ENCODE measurements at places on chromosomes 7 and 10.

GRCh38 chr10:70816220-70816894 is 609 bp downstream of the SGPL1 start:
- peak; percentile 49 for DNase-seq

DNA sequence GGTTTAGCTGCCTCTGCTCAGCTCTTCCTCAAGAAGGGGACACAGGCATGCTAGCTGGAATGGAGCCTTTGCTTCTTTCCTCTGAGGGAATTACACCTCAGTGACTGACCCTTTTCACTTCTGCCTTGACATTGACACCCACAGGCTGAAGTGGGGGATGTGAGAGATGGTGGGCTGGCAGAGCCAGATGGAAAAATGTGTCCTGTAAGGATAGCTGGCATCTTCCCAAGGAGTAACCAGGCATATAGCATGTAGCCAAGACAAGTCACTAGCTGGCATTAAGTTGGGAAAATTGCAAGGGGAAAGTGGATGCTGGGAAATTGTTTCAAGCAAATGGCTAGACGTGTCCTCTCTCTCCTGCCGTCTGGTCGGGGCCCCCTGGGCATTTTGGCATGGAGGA is 19.9 kb downstream of the STMP1 start:
- no peak for DNase-seq

GRCh38 chr10:35626971-35627507 is 15.1 kb downstream of the FZD8 start:
- DNase-seq: no peak

DNA sequence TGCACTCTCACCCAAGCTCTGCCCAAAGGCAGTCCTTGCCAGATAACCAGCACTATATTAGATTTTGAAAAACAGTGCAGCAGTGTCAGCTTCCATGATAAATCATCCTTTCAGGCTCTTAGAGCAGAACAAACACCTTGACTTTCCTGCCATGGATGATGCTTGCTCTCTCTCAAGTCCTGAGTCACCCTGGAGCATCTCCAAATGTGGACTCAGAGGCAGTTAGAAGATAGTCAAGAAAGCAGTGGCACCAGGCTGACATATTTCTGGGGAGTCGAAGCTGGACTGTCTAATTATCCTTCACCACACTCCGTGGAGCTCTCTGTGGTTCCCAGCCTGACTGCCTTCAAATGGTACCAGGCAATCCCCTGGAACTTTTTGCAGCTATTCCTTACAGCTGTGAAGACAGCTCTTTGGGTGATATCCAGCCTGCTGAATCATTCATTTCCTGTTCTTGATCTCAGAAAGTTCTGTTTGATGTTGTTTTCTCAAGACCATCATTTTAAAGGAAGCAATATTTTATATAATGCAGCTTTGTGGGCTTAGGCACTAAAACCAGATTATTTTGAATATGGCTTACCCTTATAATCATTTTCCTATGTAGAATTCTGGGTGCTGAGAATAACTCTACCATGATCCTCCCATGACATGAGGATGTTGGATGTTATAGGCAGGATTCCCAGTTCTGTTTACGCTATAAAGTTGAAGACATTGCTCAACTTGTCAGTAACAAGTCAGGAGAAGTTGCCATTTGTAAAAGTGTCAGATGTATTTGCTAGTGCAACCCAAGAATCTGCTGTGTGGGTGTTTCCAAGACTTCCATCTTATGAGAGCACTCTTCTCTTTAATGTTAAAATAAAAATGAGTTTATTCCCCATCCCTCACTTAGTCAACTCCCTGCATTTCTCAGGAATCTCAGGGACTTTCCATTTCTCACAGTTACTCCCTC is 233.8 kb downstream of the C7orf25 start:
- no peak for DNase-seq

- no peak for DNase-seq
Measured at GRCh38 chr7:130435311-130435854, 5.4 kb downstream of the CEP41 start.

DNA sequence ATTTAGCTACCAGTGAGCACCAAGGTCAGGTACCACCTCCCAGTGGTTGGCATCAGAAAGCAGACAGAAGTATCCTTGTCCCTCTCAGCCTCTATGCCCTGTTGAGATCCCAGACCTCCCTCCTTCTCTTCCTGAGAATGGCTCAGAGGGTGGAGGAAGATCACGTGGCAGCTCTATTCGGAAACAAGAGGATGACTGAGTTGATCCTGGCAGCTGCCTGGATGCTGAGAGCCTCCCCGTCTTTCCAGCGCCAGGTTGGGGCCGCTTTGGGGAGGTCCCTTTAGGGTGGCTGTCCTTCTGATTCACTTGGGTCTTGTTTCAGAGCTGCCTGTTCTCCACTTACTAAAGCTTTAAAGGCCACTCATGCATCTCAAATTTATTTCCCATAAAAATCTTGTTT is 36.9 kb upstream of the NPFFR1 start:
- no peak for DNase-seq

DNA sequence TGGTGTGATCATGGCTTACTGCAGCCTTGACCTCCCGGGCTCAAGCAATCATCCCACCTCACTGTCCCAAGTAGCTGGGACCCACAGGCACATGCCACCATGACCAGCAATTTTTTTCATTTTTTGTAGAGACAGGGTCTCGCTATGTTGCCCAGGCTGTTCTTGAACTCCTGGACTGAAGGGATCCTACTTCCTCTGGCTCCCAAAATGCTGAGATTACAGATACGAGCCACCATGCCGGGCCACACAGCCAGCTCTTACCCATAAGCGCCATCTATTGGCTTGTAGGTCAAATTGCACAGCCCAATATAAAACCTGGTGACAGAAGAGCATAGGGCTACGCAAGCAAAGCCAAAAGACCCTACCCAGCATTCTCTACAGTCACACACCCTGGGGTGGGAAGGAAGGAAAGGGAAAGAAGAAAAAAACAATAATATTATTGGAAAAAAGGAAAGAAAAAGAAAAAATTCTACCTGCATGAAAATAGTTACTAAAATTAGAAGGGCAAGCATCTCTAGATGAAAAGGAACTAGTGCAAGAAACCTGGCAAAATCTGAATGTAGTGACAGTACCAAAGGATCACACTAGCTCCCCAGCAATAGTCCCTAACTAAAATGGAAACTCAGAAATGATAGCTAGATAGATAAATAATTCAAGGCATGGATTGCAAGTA is 29.4 kb upstream of the AMPH start:
- DNase-seq: peak; percentile 22

GRCh38 chr10:20573924-20574323 is 323.2 kb downstream of the NEBL start:
- no peak for DNase-seq

GRCh38 chr10:106682175-106682574 is 482.3 kb downstream of the SORCS1 start:
- no peak for DNase-seq

DNA sequence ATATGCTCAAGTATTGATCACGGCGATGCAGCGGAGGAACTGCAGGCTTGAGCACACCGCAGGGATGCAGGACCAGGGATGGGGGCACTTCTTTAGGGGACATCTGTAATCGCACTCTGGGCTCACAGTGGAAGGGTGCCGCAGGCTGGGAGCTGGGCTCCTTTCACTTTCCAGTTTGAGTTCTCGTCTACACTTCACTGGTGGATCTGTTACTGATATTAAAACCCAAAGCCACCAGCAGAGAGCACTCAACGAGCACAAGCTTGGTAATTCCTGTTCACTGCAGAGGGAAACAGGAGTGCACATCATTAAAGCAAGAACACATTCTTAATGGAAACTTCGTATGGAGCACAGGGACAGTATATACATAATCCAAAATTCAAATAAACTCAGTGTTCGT is 91.3 kb downstream of the PARD3 start:
- no peak for DNase-seq

- no peak for DNase-seq
Measured at GRCh38 chr10:67771200-67771599, 66.8 kb downstream of the DNAJC12 start.

- DNase-seq: no peak
Measured at GRCh38 chr7:40316176-40316575, 181.4 kb downstream of the SUGCT start.

DNA sequence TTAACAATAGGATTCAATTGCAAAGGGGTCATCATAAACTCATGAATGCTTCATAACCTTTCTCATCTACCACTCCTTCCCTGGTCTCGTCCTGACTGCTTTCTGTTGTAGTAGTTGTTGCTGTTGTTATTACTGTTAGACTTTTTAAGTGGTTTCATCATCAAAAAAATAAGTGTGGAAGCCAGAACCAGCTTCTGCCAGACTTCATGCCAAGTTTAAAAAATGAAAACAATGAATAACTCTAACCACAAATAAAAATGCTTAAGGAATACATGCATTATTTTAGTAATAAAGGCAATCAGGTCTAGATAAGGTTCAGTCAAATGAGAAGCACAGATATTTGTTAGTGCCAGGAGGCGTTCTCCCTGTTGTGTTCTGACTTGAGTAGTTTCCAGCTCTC is 85.4 kb downstream of the PCLO start:
- no peak for DNase-seq

DNA sequence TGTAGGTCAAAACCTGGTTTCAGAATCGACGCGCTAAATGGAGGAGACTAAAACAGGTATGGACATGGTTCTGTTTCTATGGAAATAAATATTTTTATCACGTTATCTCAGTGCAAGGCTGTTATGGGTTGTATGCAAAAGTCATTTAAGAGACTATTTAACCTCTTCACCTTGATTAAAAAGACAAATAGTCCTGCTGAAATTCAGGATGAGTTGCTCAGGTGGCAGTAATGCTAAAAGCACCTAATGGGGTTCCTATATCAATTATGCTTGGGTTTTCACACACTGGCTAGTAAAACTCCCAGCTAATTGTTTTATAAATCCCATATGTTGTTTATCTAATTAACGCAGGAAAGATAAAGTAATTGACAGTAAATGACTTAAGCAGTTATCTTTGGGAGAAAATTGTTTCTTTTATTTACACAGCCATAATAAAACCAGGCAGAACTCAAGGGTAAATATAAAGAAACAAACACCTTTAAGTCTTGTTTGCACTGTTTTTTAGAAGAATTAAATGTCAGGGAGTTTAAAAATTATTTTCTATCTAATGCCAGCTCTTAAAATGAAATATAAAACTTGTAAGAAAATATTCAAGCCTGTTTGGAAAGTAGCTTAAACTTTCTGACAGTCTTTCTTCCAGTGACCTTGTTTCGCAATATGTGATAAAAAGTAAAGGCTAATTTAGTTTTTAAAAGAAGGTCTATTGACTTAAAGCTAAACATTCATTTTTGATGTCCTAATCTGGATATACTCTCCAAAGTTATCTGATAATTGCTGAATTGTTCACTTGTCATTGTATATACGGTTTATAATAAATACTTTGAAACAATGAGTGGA is 3.2 kb downstream of the HHEX start:
- DNase-seq: no peak

DNA sequence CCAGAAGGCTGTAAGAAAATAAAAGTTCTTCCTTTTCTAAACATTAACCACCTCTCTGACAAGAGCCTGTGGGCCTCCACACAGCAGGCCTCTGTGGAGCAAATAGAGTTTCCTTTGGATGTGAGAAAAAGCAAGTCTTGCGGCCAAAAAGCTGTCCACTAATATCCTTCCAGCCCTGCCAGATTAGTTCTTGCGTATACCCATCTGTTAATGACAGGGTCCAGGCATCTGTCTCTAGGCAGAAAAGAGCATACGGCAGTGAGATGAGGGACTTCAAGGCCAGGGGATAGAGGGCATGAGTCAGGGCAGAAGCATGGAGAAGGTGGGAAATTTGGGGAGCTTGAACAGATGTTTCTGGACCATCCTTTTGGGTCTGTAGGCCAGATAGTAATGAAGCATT is 164.9 kb downstream of the NSUN6 start:
- DNase-seq: no peak

GRCh38 chr7:122304996-122305421 is 459 bp upstream of the FEZF1 start:
- DNase-seq: no peak

- DNase-seq: no peak
Measured at GRCh38 chr10:49465736-49466135, 69.8 kb upstream of the DRGX start.

DNA sequence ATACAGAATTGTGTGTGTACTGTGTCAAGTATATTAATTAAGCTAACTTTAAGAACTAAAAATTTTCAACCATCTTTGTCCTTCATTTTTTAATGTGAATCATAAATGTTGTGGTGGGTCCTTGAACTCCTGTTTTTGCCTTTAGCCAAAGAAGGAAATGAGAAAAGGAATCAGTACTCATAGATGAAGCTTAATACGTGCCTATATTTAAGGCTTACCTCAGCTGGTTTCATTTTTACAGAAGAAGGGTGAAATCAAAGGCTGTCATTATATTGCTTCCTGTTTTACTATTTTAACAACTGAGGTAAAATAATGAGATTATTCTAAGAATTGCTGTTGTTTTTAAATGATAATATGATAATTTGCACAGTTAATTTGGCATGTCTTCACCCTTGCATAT is 6.3 kb upstream of the SNX13 start:
- no peak for DNase-seq

- no peak for DNase-seq
Measured at GRCh38 chr7:50531401-50531911, 33.7 kb downstream of the DDC start.

DNA sequence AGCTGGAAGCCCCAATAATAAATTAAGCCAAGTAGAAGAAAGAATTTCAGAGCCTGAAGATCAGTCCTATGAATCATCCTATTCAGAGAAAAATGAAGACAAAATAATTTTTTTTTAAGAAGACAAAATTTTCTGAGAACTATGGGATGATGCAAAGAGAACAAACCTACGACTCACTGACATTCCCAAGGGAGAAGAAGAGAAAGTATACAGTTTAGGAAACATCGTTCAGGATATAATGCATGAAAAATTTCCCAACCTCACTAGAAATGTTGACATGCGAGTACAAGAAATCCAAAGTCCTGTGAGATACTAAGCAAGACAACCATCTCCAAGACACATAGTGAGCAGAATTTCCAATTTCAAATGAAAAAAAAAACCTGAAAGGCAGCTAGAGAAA is 150.5 kb downstream of the THSD7A start:
- no peak for DNase-seq

DNA sequence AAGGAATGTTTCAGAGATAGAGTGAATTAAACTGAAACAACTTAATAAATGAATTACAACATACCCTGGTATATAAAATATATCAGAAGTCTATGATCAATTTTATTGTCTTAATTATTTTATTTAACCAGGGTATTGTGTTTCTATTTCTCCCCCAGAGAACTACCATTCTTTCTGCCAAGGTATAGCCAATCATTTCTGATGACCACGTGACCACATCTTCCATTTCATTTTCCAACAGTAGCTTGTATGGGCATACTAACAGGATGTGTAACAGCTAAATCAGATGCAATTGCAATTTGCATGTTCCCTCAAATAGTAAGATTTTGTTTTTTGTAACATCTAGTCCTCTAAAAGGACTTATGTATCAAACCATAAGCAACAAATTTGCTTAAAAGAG is 123.9 kb upstream of the COL1A2 start:
- no peak for DNase-seq

- no peak for DNase-seq
Measured at GRCh38 chr10:13121500-13121854, 21.5 kb downstream of the OPTN start.

GRCh38 chr7:138907850-138908249 is 73.3 kb downstream of the KIAA1549 start:
- DNase-seq: no peak

GRCh38 chr7:117017017-117017451 is 63.7 kb downstream of the ST7 start:
- no peak for DNase-seq
